ENCODE measurements at places on chromosomes 3 and 15.

DNA sequence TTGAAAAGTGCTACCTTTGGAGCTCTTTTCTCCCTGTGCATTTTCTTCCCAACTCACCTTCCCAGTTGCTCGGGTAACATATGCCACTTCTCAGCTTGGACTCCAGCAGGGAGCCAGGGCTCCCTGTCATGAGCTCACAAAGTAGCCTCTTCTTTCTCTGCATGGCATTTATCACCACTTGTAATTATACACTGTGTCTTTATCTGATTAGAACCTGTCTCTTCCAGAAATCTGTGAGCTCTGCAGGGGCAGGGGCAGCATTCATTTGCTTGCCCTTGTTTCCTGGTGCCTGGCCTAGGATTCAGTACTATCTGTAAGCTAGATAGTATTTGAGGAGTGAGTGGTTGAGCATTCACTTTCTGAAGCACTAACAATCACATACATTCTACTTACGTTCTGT, 100.9 kb downstream of the CLSTN2 start:
- DNase-seq, result no peak

- DNase-seq, result no peak
Measured at GRCh38 chr15:87944050-87944449, 312.5 kb downstream of the NTRK3 start.

GRCh38 chr15:36323615-36324014, 255.8 kb upstream of the CDIN1 start:
- DNase-seq, result no peak

GRCh38 chr3:123296261-123296660, 94.5 kb downstream of the SEC22A start:
- no peak for DNase-seq

- DNase-seq, result no peak
Measured at GRCh38 chr15:39376371-39376909, 204.4 kb upstream of the THBS1 start.

DNA sequence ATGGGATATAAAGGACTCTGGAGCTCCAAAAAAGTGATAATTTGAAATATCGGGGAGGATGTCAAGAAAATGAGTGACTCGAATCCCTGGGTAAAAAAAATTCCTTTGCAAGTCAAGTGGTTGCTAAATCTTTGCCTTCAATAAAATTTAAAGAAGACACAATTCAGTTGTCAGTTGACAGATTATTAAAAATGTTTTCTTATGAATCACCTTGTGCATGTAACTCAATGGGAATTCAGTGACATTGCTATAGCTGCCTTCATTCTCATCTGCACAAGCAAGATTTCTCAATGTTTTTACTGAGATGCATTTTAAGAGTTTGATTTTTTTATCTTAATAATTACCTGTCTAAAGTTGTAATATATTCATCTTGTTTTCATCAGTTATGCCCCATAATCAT, 264.0 kb upstream of the IL12A start:
- no peak for DNase-seq

DNA sequence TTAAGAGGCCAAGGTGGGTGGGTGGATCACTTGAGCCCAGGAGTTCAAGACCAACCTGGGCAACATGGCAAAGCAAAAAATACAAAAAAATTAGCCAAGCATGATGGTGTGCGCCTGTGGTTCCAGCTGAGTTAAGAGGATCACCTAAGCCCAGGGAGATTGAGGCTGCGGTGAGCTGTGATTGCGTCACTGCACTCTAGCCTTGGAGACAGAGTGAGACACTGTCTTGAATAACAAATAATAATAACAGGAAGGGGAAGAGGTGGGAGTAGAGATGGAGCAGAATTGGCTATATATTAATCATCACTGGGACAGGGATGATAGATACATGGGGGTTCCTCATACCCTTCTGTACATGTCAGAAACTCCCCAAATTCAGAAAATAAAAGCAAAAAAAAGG, 23.8 kb upstream of the NMB start:
- DNase-seq, result no peak

DNA sequence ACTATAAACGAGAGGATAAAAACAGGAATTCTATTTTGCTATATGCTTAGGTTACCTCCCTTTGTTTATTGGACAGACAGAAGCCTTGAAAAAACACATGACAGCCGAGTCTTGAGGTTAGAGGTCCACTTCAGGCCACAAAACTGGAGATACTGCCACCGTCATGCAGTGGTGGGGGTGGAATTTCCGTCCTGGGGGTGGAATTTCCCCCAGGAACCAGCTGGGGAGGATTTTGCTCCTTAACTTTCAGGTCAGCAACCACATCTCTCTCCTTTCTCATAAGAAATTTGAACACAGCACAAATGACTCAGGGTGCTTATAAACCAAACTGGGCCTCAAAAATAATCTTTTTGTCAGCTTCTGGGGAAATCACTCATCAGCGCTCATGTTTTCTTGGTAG, 545.8 kb upstream of the ADAMTS9 start:
- DNase-seq, result no peak

- no peak for DNase-seq
Measured at GRCh38 chr3:129461461-129462146, 21.6 kb downstream of the IFT122 start.

- no peak for DNase-seq
Measured at GRCh38 chr15:31560643-31561042, 234.0 kb downstream of the KLF13 start.

DNA sequence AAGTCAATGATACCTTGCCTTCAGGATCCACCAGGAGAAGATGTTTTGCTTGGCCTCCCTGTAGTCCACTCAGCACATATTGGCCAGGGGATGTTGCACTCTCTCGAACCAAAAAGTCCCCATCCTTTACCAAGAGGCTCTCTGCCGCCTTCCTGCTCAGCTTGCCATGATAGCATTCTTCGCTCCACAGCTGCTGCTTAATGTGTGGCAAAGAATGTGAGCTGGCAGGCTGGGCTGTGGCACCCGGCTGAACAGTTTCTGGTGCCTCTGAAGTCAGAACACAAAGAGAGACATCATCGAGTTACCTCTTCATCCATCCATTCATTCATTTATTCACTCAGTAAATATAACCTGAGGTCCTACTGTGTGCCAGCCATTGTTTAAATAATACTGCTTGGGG, 23.9 kb upstream of the CEP152 start:
- no peak for DNase-seq

GRCh38 chr15:55237219-55238130, 40.7 kb upstream of the RSL24D1 start:
- no peak for DNase-seq

GRCh38 chr3:72657666-72658065, 190.6 kb downstream of the SHQ1 start:
- DNase-seq, result no peak

- DNase-seq, result no peak
Measured at GRCh38 chr3:93746-94145, 102.8 kb upstream of the CHL1 start.

DNA sequence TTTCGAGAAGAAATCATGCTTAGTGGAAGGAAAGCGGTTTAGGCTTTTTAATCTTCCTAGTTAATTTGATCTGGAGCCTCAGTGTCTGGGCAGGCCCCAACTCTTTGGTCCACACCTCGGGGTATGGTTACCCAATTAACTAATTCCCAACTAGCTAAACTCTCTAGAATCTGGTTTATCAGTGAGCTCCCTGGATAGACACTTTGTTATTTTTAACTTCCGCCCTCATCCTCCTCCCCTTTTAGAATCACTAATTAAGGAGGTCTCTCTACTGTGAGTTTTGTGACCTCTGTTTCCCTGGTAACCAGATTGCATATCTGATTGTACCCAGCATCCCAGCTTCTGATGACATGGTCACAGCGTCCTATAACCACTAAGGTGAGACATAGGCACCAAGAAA, 112.2 kb downstream of the RARB start:
- peak; percentile 12 for DNase-seq

GRCh38 chr3:32454111-32454510, 48.5 kb downstream of the CMTM6 start:
- no peak for DNase-seq

- no peak for DNase-seq
Measured at GRCh38 chr3:45112939-45113338, 33.2 kb downstream of the CDCP1 start.

DNA sequence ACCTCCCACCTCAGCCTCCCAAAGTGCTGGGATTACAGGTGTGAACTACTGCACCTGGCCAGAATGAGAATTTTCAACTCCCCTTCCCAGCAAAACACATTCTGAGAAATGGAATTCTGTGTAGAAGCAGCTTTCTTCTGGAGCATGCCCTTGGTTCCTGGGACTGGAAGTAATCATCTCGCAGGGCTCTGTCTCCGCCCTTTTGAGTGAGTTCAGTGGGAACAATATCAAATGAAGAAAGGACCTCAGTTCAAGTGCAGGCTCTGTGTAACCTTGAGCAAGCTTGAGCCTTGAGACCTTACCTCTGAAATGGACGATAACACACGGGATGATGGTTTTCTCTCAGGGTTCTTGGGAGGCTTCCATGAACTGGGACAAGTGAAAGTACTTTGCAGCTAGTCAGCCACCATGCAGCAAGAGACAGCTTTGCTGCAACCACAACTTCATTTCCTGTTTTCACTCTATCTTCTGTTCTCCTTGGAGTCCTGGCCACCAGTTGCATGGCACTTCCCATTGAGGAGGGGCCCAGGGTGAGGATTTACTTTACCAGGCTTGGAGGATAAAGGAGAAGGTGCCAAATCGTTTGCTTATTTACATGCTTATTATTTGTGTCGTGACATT, 35.7 kb upstream of the IGF1R start:
- DNase-seq, result no peak

DNA sequence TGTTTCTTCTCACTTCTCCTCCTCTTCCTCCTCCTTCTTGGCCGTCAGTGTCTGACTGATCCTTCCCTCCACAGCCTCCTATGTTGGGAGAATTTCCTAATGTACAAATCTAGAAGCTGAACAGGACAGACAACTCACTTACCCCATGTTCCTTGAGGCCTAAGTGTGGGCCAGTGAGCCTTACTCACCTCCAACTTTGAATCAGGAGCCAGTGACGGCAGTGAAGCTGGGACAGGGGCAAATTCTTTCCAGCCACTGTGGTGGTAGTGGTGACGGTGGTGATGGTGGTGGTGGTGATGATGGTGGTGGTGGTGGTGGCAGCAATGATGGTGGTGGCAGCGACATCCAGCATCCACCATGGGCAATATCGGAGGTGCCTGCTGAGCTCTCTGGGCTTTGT, 166.3 kb downstream of the FAM43A start:
- no peak for DNase-seq

DNA sequence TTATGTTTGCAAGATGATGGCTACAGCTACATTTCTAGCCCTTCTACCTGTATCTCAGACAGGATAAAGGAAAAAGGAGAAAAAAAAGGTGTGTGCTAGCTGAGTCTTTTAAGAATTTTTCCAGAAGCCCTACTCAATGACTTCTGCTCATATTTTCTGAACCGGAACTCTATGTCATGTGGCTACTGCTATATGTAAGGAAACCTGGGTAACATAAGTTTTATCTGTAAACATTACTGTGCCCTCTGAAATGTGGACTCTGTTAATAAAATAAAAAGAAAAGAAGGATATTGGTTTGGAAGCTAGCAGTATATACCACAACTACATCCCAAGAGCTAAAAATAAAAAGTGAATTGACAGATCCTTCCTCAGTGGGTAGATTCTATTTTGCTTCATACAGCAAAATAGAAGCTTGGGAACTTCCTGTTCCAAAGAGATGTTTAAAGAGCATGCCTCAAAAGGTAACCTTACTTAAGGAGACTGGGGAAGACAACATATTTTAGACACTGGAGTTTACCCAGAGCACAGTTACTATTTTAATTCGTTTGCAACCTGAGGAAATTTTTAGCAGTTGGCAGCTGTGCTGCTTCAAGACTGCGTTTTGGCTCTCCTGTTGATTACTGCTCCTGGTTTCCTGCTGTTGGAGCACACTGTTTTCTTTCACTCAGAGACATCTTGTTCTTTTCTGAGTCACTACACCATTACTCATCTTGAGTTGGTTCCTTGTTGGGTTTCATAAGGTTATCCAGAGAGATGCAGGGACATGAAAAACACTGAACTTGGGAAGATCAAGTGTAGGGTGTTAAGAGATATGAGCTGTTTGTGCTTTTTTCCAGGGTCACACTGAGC, 280.7 kb downstream of the NFKBIZ start:
- no peak for DNase-seq

DNA sequence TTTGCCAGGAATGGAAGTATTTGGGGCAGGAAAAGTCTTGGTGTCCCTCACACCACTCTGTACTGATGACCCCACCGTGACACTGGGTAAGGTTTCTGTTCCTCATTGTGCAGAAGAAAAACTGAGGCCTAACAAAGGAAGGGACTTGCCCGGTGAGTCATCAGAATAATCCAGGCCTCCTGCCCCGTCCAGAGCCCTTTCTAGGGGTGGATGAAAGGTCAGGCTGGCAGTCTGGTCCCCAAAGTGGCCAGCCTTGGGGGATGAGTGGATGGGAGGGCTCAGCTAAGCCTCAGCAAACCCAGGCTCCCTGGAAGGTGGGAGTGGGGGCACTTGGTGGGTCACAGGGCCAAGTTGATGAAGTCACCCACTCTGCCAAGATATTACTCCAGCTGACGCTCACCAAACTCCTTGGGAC, 2.3 kb upstream of the DNAH1 start:
- no peak for DNase-seq

DNA sequence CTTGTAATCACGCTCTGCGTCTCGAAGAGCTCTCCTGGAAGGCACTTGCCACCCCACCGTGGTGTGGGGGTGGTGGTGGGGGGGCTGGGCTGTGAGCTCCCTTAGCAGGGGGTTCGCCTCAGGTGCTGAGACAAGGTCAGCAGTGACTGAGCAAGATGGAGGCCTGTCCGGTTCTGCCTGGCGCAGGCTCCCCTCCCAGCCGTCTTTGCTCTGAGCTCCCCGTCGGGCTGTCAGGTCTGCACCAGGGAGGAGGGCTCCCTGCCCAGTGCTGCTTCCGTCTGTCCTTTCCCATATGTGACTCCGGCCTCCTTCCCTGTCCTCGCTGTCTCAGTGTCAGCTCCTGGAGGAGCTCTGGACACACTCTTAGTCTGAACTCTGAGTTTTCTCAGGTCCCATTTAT, 80.0 kb downstream of the PLXNA1 start:
- no peak for DNase-seq

DNA sequence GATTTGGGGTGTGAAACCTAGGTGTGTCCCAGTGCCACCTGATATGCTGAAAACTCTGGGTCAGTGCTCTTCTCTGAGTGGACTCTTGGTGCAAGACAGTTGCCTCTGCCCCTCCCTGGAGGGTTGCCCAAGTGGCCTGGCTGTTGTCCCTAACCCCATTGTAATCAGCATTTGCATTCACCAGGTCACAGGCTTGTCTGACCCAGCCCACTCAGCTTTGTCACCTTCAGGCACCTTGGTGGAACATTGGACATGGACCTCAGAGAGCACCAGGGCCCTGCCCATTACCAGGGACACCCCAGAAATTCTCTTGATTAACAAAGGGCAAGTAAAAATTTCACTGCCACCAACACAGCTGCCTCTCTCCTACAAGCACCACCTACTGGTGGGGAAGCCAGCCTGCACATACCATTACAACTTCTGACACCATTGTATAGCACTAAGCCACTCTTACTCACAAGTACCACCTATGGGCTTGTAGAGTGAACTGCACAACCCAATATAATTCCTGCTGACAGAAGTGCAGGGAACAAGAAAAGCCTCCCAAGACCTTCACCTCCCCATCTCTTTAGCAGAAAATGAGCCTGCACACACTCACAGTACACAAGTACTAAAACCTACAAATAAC, 324.6 kb downstream of the EPHA6 start:
- DNase-seq, result no peak

GRCh38 chr15:88395241-88395640, 71.9 kb downstream of the MRPL46 start:
- no peak for DNase-seq

GRCh38 chr3:104461431-104461830, 905.3 kb upstream of the ALCAM start:
- DNase-seq, result no peak

- no peak for DNase-seq
Measured at GRCh38 chr3:9163289-9163688, 86.2 kb downstream of the SRGAP3 start.

Measured in caudate nucleus (tissue), 63 donors.